Naive thymus-derived CD4-positive, alpha-beta T cell (primary cell): ENCODE measurements at places on chromosomes 7 and 10.

DNA sequence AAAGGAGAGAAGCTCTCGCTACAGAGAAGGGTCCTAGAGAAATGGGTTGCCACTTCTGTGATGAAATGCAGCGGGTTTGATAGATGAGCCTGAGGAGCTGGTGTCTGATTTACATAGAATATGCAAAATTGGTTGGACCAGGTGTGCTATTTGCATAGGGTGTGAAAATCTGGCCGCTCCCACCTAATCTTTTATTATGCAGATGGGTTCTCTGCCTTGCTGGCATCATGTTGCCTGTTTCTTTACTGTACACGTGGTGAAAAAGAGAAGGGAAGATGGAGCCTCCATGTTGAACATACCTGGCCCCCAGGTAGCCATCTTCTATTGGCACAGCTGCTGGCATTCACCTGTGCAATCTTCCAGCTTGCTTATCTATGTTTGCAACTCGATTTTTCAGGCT is 212.2 kb downstream of the ANKRD7 start:
- no peak for DNase-seq

DNA sequence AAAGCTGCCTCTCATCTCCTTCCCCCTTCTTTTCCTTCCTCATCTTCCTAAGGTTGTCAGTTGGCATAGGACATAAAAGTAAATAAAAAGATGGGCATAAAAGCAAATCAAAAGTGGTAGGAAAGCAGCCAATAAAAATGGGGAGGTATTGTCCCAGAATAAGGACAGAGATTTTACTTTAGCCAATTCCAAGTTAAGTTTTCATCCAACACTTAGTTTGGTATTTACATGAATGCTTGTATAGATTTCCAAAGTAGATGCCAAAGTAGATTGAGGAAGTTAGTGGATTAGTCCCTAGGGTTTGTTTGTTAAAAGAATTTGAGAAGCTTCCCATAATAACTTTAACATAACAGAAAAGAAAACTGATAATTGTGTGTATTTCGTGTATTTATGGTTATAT is 33.7 kb downstream of the HDAC9 start:
- DNase-seq, result no peak

- DNase-seq, result no peak
These were observed 28.0 kb upstream of the DIP2C start for GRCh38 chr10:717458-717857.

GRCh38 chr7:21373031-21373430 is 54.9 kb upstream of the SP4 start:
- DNase-seq, result no peak

GRCh38 chr10:525565-526315 is 163.7 kb downstream of the DIP2C start:
- no peak for DNase-seq

- no peak for DNase-seq
These were observed 25.7 kb downstream of the ZNF503 start for GRCh38 chr10:75375838-75376237.

DNA sequence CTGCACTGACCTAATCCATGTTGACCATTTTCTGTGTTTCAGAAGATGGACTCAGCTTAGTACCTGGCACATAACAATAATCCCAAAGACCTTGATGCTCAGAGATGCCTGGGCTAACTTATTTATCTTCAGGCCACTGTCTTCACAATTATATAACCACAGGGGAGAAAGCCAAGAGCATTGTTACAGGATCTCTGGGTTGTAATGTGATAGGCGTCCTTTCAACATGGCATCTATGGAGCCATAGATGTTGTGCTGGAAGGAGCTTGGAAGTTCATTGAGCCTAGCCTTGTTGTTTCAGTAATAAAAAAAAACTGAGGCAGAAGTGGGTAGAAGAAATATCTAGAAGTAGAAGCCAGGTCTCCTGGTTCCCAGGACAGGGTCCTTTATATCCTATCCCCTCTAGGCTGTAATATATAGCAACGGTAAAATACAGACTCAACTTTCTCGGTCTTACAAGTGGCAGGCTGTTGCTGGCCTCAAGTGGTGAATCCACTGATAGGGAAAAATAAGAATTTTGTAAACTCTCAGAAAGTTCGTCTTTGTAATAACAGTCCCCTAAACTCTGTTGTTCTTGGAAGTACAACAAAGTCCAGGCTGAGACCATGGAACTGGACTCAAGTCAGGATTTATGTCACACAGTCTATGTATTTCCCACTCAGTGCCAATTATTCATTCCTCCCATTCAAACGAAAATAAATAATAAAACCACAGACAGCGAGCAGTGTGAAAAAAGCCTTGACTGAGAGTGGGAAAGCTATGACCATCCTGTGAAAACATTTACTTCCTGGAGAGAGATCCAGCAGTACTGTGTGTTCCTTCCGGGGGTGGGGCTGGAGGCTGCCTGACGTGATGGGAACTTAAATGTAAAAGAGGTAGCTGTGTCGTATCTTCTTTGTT is 277.6 kb downstream of the REEP3 start:
- no peak for DNase-seq

GRCh38 chr10:43867113-43867512 is 218.4 kb upstream of the ZNF32 start:
- no peak for DNase-seq

DNA sequence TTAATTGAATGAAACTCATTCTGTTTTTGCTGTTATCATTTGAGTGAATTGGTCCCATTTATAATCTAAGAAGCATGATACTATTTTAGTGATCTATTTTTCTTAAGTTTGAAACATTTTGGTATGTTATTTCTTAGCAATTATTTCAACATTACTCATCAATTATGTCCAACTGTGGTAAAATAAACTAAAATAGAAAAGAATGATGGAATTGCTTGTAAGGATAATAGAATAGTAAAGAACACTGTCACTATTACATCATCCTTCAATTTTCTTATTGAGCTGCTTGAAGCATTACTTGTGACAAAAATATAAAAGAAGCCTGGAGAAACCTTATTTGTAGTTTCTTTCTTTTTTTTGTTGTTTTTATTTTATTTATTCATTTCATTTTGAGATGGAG is 42.4 kb downstream of the ZNF487 start:
- no peak for DNase-seq
